Upper lobe of left lung (tissue), 6 donors: ENCODE measurements at places on chromosomes 12 and 14. TPM values are rescaled to one million over a fixed set of nuclear protein-coding genes. Genes with fewer than 3 reads are reported as not detected.
A peak's percentile ranks its signal among the peaks of the same experiment; 100 is the strongest.

DNA sequence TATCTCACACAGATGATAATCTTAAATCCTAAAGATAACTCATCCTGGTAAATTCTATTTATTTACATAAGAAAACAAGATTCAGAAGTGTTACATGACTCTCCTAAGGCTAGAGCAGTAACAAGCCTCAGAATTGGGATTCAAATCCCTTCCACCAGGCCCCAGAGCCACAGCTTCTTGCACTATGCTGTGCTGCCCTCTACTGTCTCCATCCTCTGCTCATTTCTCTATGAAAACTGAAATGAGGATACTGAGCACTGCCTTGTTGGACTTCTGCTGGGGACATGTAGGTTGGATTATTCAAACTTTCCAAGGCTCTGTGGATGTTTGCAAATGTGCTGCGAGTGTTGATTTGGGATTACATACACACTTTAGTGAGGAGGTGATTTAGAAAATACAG, 23.5 kb upstream of the C12orf50 start:
- no peaks in the 10 kb centered on the region for H3K4me1 ChIP-seq
- H3K27ac ChIP-seq = no peak overlapping the region
- H3K4me3 ChIP-seq = no peak overlapping the region
- no peak for DNase-seq

DNA sequence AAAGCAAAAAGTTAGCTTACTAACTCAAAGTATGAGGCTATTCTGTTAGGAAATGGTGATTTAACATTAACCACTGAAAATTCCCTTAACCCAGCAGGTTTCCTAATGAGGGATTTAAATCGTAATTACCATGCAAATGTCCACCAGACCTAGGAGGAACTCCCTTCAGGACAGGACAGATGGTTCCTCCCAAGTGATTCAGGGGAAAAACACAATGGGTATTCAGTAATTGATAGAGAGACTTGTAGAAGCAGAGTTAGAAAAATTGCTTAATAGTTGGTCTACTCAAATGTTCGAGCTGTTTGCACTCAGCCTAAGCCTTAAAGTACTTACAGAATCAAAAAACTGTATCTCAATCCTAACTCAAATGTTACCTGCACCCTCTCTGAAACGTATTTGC, 21.6 kb downstream of the RERGL start:
- H3K4me1 ChIP-seq = no peaks in the 10 kb centered on the region
- H3K27ac ChIP-seq = no peak overlapping the region
- no peaks in the 10 kb centered on the region for H3K27me3 ChIP-seq
- no peaks in the 10 kb centered on the region for H3K36me3 ChIP-seq
- no peak overlapping the region for H3K4me3 ChIP-seq
- DNase-seq = no peak

GRCh38 chr14:96625426-96625985, 123.3 kb downstream of the PAPOLA start:
- H3K27ac ChIP-seq = no peak overlapping the region
- no peaks in the 10 kb centered on the region for H3K36me3 ChIP-seq
- no peaks in the 10 kb centered on the region for H3K4me1 ChIP-seq
- no peak overlapping the region for H3K4me3 ChIP-seq
- no peak for DNase-seq

- peaks cover 6% of the 10 kb centered on the region for H3K27me3 ChIP-seq
- H3K27ac ChIP-seq = peak overlapping the region; percentile 61
- peak overlapping the region; percentile 49 for H3K4me3 ChIP-seq
- peaks cover 31% of the 10 kb centered on the region for H3K4me1 ChIP-seq
These were observed 485 bp downstream of the PPP4R4 start for GRCh38 chr14:94174604-94175010.

FSCB gene
- total RNA-seq = not detected

GNB3 gene
- total RNA-seq = 0.86 TPM

ZDHHC22 gene
- total RNA-seq = 0.06 TPM

SYNE3 gene
- total RNA-seq = 38.8 TPM
